ENCODE measurements at places on chromosomes 11 and 22.

GRCh38 chr11:58813693-58814092 is 30.8 kb downstream of the GLYATL2 start:
- no peak for ATAC-seq

GRCh38 chr22:49087198-49087597 is 740.5 kb downstream of the BRD1 start:
- no peak for ATAC-seq

GRCh38 chr11:72712841-72713240 is 38.6 kb upstream of the PDE2A start:
- ATAC-seq: no peak

- ATAC-seq: no peak
Observed at GRCh38 chr11:13763341-13763740, 94.9 kb downstream of the FAR1 start.

DNA sequence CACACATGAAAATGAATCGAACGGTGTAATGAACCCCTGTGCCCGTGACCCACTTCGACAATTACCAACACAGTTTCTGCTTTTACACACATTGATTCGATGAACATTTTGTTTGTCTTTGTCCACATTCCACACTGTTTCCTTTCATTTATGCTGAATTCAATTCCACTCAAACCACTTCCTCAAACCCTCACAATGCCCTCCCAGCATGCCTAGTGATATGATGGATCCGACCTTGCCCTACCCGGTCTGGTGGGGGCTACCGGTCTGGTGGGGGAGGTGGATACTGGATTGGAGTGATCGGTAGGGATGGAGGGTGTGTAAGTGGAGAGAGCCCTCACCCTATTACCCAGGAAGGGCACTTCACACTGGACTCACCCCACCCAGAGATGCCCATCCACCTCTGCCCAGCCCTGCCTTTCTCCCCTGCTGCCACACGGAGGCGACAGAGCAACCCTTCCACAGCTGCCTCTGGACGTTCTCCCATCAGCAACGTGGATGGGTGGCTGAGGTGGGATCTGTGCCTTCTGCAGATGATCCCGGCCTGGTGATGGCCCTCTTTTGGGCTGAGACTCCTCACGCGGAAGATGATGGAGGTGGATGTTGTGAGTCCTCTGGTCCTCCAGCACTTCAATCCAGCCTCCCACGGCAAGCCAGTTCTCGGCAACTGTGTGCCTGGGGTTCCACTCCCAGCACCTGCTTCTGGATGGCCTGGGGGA is 33.0 kb upstream of the P2RY2 start:
- peak; percentile 95 for ATAC-seq

DNA sequence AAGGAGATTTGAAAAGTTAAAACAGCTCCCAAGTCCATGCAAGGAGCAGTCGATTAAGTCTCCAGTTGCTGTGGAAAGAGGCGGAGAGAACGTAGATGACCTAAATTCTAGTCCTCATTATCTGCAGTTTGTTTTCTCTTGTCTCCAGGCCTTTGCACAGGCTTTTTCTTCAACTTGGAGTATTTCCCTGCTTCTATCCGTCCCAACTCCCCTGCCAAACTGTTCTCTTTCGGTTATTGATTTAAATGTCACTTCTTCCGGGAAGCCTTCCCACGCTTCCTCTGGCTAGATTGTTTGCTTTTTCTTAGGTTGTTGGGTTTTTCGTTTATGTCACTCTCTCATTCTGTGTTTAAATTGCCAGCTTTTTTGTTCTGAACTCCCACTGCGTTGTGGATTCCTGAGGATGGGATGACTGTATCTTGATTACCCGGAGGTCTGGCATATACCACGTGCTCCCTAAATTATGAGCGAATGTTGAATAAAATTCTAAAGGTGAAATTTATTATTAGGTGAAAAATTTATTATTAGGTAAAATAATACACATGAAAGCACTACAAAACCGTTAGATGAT is 463 bp downstream of the TMEM126B start:
- peak; percentile 34 for ATAC-seq

GRCh38 chr22:20413217-20414058 is 19.5 kb downstream of the ZNF74 start:
- ATAC-seq: no peak

DNA sequence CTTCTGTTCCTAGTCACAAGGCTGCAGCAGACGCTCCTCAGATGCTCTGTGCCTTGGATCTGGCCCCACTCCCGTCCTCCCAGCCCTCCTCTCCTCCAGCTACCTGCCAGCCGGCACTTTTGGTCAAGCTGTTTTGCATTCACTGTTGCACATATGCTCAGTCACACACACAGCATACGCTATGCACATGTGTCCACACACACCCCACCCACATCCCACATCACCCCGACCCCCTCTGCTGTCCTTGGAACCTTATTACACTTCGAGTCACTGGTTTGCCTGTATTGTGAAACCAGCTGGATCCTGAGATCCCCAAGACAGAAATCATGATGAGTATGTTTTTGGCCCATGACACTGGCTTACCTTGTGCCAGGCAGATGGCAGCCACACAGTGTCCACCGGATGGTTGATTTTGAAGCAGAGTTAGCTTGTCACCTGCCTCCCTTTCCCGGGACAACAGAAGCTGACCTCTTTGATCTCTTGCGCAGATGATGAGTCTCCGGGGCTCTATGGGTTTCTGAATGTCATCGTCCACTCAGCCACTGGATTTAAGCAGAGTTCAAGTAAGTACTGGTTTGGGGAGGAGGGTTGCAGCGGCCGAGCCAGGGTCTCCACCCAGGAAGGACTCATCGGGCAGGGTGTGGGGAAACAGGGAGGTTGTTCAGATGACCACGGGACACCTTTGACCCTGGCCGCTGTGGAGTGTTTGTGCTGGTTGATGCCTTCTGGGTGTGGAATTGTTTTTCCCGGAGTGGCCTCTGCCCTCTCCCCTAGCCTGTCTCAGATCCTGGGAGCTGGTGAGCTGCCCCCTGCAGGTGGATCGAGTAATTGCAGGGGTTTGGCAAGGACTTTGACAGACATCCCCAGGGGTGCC is 109.8 kb downstream of the BCR start:
- ATAC-seq: peak; percentile 82
